ENCODE measurements at places on chromosomes 11 and 22.

DNA sequence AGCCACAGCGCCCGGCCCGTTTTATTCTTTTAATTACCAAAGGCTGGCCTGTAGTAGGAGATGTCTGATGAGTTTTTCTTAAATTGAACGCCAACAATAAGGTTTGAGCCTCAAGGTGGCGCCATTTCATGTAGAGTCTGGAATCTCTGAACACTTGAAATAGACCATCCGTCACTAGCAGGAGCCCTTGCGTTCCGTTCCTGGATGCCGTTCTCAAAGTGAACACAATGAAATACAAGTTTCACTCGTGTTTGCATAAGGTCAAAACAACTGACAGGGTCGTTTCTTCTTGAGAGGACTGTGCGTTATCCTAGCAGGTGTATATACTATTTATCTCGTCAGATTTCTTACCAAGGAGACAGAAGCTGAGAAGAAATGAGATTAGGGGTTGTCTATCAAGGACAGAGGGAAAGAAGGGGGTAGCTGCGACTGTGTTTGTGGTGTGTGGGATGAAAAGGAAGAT is 18.7 kb upstream of the SCGB1D1 start:
- DNase-seq, result peak; percentile 50

- DNase-seq, result no peak
Measured at GRCh38 chr11:63805844-63806415, 7.3 kb upstream of the SPINDOC start.

GRCh38 chr11:61893981-61894380 is 2.6 kb upstream of the FADS3 start:
- no peak for DNase-seq

DNA sequence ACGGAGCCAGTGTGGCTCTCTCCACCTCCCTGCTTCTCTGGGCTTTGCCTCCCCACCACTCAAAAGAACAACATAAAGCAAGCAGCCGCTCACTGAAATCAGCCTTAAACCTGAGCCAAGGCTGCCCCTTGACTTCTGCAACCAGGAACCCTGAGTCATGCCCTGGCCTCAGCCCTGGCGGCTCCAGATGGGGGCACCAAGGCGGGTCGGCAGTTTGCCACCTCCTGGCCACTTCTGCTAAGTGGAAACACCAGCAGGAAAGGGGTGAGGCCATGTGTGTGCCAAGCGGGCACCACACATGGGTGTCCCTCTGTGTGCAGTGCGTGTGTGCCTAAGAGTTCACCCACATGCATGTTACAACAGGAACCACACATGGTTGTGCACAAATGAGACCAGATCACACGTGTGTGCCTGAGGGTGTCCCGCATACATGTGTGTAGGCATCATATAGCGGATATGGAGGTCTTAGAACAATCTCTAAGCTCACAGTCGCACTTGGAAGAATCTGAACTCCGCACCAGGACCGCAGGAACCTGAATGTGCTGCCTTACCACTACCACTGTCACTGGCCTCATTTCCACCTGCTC is 221.2 kb downstream of the MN1 start:
- DNase-seq, result no peak

DNA sequence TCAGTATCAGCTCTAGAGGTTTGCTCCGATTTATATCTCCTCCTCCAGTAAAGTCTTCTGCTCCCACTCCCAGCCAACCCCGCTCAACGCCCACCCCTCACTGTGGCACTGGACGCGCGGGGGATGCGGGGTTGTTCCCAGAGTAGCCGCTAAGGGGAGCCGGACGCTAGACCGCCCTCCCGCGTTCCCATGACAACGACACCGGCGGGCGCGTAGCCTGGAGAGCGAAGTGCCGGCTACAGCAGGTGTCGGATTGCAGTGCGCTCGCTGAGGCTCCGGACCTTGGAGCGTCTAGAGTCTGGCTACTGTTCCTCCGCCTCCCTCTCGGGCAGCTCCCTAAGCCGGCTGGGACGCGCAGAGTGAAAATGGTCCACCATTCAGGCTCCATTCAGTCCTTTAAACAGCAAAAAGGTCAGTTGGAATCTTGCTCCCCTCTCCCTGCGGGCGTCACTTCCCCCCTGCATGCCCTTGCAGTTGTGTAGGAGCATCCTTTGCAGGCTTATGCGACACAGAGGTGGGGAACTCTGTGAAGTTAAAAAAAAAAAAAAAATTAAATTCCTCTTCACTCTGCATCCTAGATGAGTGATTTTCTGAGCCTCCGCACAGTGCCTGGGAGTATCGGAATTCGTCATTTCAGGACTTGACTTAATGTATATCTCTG is at the start of gene ANO3:
TSS of gene ANO3 (plus strand) at position 220 of the 661 bp plus-strand sequence. CDS start at position 366, 146 bp downstream.
- peak; percentile 54 for DNase-seq

DNA sequence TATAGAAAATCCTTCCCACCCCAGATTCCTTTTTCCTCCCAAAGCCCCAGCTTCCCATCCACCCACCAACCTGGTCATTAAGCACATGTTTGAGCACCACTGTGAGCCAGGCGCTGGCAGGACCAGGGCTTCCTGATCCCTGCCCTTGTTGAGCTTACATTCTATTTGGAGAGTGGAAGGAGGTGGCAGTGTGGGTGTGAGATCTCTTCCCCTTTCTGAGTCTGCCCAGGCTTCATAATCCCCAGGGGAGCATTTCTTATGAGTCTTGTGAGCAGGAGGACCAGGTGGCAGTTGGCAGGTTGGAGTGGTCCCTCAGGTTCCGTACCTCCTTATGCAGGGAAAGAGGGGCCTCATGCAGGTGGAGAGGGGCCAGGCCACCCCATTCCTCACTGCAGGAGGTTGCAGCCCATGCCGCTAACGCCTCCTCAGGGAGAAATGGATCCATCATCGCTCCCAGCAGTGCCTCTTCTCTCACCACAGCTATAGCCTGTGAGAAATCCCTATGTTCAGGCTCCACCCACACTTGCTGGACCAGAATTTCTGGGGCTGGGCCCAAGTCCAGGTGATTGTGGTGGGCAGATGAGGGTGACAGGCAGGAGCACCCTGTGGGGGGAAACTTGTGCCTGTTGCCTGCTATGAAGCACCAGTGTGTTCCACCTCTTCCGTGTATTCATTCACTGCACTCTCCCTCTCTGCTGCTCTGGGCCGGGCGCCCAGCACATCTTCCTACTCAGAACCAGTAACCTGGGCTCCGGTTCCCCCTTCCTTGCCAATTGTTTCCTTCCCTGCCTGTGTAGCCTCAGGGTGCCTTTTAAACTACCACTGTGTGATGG is 23.5 kb downstream of the UBE2L3 start:
- no peak for DNase-seq

DNA sequence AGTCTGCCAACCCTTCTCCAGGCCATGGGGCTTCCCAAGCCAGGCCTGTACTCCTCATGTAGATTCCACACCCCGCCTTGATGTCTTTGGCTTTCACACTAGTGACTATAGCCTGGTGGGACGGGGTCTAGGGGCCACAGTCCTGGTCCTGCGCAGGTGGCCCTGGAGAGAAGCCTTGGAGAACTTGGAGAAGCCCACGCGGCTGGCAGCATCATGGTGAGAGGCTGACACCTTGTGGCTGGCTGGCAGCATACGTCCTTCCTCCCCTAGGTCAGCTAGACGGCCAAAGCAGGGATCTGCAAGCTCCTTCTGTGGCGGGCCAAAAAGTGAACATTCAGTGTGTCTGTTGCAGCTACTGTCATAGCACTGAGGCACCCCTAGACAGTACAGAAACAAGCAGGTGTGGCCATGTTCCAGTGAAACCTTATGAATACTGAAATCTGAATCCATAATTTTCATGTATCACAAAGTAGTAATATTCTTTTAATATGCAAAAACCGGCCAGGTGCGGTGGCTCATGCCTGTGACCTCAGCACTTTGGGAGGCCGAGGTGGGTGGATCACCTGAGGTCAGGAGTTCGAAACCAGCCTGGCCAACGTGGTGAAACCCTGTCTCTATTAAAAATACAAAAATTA is 42.0 kb downstream of the FAM83F start:
- DNase-seq, result peak; percentile 29

DNA sequence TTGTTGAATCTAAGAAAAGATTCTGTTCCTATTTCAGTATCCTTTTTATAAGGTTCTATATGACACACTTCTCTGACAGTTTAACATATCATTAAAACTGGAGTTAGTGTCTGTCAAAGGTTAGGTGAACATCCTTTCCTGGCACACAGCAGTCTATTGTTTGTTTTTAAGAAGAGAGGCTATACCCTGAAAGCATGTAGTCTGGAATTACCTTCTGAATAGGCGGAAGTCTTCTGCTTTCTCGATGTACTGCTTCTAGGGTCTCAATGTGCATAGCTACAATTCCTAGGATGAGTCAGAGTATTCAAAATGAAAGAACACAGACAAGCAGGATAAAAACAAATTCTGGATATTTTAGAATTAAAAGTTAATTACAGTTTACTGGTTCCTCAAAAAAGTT is 188.6 kb downstream of the SWAP70 start:
- DNase-seq, result no peak

DNA sequence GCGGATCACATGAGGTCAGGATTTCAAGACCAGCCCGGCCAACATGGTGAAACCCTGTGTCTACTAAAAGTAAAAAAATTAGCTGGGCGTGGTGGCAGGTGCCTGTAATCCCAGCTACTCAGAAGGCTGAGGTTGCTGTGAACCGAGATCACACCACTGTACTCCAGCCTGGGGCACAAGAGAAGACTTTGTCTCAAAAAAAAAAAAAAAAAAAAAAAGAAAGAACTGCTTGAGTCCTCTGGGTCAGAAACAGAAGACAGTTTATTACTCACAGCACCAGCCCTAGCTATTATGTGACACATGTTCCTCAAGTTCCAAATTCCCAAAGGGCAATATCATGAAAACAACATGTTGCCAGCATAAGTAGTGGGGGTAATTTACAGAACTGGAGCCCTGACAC is 1014.1 kb upstream of the RAG2 start:
- peak; percentile 57 for DNase-seq

DNA sequence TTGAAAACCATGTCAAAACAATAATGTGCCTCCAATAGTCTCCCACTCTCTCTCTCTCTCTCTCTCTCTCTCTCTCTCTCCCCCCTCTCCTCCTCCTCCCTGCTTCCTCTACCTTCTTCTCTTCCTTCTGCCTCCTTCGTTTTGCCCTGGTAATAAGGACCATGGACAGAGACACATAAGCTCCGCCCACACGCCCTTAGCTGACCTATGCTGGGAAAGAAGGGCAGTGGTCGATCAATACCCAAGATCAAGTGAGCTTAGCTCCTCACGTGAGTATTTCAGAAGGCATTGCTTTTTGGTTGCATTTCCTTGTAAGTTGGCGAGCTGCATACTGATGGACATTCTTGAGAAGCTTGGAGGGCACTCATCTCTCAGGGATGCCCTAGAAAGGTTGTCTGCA is 194.8 kb downstream of the MIAT start:
- DNase-seq, result no peak

DNA sequence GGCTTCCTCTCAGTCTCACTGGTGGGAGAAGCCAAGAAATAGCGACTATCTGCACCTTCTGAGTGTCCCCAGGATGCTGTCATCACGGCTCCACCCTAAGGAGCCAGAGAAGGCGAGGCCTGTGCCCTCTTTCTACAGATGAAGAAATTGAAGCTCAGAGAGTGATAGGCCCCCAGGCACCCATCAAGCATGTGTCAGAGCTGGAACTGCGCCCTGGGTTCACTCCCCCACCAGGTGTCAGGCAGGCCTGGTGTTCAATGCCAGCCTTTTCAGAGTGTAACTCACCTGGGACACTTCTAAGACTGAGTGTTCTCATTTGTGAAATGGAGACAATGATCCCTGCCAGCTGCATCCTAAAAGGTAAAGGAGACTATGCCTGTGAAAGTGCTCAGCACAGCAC is 127.3 kb upstream of the SEZ6L start:
- DNase-seq, result no peak

GRCh38 chr11:113681711-113682413 is 24.2 kb downstream of the TMPRSS5 start:
- no peak for DNase-seq

Measured in large intestine (tissue), 12 donors.